Thoracic aorta (tissue), 2 donors: ENCODE measurements at places on chromosomes 6 and 20. TPM values are rescaled to one million over a fixed set of nuclear protein-coding genes. Genes with fewer than 3 reads are reported as not detected.
A peak's percentile ranks its signal among the peaks of the same experiment; 100 is the strongest.

DNA sequence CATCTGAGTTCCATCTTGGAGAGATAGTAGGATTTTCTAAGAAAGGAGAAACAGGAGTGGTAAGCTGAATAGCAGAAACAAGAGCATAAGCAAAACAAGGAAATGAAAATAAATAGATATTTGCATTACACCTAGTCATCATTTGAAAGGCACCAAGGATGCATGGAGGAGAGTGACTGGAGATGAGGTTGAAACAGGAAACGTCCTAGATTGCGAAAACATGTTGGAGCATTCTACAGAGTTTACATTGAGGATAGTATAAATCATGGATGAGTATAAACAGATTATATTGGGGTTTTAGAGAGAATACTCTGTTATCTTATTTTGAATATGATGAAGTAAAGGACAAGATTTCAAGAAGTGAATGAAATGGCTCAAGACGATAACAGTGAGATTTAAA lies 507.3 kb downstream of the EYS start:
- no peaks in the 10 kb centered on the region for H3K4me1 ChIP-seq
- no peak overlapping the region for H3K4me3 ChIP-seq
- no peaks in the 10 kb centered on the region for H3K36me3 ChIP-seq

The RAET1L gene
- not detected for total RNA-seq

- no peak overlapping the region for H3K27ac ChIP-seq
- H3K4me1 ChIP-seq: peaks cover 6% of the 10 kb centered on the region
- no peak overlapping the region for H3K4me3 ChIP-seq
- peak; percentile 62 for DNase-seq
- no peaks in the 10 kb centered on the region for H3K36me3 ChIP-seq
Observed at GRCh38 chr6:31087494-31088089, 24.8 kb downstream of the C6orf15 start.

DNA sequence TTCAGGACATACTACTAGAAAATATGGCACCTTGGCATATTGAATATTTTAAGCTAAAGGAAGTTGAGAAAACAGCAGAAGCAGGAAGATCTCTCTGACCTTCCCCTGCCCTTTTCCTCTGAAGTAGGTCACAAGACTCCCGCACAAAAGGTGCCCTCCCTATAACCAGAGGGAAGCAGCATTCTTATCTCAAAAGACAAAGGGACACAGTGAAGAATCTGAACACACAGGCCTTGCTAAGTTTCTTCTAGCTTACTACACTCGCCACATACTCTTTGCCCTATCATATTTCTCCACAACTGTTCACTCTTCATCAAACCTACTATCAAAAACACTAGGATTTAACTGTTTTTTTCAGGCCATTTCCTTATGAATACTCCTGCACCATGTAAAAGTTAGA lies 151.2 kb downstream of the ELOVL4 start:
- no peak for DNase-seq
- H3K36me3 ChIP-seq: no peaks in the 10 kb centered on the region
- no peak overlapping the region for H3K27ac ChIP-seq

DNA sequence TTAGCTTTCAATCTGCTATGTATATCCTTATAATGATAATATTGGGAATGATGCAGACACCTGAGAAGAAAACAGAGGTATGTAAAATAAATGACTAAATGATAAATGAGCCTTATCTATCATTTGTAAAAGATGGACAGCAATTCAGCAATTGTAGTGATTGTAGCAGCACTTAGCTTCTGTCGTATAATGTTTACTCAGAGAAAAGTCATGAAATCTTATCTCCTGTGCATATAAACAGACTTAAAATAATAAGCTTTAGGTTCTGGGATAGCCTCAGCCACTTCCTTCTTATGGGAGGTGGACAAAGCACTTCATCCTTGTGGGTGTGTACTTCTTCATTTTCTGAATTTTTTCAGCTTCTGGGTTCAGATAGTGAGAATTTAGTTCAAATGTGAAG lies 324.8 kb upstream of the MAP3K7 start:
- no peaks in the 10 kb centered on the region for H3K27me3 ChIP-seq
- no peak overlapping the region for H3K27ac ChIP-seq
- H3K36me3 ChIP-seq: no peaks in the 10 kb centered on the region
